Hindlimb muscle (tissue), 1 donor: ENCODE measurements at places on chromosomes 2 and 18.

DNA sequence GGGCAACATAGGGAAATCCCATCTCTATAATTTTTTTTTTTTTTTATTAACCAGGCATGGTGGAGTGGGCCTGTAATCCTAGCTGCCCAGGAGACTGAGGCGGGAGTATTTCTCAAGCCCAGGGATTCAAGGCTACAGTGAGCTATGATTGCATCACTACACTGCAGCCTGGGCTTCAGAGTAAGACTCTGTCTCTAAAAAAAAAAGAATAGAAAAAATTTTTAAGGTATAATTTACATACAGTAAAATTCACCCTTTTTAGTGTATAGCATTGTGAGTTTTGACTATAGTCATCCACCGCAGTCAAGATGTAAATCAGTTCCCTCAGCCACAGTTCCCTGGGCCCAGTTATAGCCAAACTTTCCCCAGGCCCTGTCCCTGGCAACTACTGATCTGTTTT lies 57.1 kb upstream of the MSH6 start:
- no peak for DNase-seq

DNA sequence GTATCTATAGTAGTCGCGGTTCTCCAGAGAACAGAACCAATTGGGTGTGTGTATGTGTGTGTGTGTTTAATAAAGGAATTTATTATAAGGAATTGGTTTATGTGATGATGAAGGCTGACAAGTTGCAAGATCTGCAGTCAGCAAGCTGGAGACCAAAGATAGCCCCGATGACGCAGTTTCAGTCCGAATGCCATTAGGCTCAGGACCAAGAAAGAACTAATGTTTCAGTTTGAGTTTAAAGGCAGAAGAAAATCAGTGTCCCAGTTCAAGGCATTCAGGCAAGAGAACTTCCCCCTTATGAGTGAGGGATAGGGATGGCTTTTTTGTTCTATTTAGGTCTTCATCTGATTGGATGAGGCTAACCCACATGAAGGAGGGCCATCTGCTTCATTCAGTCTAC lies 221.6 kb downstream of the HNMT start:
- DNase-seq, result no peak

- no peak for DNase-seq
Measured at GRCh38 chr2:178221556-178221955, 27.2 kb downstream of the OSBPL6 start.

DNA sequence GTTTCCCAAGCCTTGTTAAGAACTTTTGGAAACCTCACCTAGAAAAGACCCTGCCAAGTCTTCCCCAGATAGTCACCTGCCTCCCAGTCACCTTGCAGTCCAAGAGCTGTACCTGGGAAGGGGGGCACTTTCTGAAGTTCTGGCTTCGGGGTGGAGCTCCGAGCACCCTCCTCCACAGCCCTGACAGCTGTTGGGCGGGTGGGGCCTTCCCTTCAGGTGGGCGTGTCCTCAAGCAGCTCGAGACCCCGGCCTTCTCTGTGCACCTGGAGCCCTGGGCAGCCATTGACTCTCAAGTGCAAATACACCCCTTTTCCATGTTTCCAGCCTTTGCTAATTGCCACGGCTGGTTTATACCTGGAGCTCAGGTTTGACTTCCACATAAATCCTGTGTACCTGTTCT lies 37.0 kb upstream of the IGFBP5 start:
- no peak for DNase-seq

- DNase-seq, result no peak
Measured at GRCh38 chr2:66930339-66931220, 466.6 kb upstream of the ETAA1 start.

- DNase-seq, result no peak
Measured at GRCh38 chr2:20555954-20556353, 94.9 kb downstream of the HS1BP3 start.

DNA sequence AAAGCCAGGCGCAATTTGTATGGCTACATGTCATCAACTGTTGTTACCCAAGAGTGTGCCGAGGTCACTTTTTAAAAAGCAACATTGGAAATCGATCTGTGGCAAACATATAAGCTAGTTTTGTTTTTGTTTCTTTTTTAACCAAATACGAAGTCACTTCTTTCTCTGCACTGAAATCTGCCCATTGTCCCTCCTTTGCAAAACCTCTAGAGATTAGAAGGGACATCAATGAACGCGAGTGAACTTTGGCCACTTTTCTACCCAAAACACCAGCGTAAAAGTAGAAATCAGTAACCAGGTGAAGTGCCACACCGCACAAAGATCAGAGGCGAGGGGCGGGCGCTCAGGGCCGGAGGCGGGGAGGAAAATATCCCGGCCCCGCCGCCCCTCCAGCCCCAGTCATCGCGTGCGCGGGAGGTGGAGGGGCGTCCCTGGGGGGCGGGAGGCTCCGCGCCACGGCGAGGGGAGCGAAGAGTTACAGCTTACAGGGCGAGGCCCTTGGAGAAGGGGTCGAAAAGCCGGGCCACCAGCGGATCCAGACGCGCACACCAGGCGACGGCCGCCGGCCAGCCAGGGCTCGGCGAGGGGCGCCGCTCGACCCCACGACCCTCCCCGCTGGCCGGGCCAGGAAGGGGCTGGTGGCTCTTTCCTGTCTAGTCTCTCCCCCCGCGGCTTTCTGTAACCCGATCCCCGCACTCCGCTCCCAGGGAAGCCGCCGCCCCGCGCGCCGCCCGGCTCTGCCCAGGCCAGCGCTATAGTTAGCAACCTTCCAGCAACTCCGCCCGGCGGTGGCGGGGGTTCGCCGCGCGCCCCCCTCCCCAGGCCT lies 993 bp downstream of the RBMS1 start:
- peak; percentile 84 for DNase-seq

DNA sequence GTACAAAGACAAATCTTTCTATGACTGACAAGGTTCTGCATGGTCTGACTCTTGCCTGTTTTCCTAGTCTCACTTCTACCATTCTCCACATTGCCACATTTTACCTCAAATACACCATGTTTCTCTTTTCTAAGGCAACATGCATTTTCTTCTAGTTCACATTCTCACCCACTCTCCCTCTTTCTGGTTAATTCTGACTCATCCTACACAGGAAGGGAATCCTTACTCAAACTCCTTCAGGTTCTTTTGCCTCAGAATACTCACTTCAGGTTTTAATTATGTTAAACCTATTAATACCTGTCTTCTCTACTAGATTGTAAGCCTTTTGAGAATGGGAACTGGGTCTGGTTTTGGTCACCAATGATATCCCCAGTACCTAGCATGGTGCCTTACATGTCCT lies 47.2 kb downstream of the MAP2 start:
- DNase-seq, result no peak

DNA sequence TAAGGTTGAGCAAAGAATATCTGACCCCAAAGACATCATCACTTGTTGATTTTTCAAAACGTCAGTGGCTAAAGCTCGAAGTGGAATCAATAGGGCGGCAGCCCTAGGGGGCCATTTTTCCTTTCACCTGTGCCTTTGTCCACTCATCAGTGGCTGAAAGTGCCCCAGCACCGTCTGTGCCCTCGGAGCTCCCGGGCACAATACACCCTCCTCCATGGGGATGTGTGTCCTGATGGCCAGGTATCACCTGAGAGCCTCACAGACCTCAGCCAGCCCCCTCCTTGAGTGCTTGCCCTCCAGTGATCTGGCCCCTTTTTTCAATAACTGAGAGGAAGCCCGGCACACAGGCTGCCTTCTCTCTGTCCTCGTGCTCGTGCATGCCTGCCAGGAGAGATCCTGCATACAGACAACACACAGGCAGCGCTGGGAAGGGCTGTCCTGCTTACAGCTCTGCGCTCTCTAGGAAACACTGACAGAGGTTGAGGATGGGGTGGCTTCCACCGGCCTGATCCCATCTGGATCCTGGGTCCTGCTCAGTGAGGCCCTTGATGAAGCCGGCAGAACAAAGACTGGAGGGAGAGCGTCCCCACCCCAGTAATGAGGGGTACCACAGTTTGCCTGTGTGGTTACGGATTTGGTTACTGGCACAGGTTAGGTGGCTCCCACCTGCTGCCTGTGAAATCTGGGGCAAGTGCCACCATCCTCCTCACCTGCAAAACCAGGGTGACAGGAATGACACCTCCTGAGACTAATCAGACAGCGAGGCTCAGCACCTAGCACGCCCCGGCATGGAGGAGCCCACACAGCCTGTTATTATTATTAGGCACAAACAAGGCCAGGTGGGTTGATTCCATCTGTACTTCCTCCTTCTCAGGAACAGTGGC lies 197.5 kb upstream of the RAB6C start:
- no peak for DNase-seq

- peak; percentile 63 for DNase-seq
Measured at GRCh38 chr18:55587418-55588110, 428 bp downstream of the TCF4 start.

DNA sequence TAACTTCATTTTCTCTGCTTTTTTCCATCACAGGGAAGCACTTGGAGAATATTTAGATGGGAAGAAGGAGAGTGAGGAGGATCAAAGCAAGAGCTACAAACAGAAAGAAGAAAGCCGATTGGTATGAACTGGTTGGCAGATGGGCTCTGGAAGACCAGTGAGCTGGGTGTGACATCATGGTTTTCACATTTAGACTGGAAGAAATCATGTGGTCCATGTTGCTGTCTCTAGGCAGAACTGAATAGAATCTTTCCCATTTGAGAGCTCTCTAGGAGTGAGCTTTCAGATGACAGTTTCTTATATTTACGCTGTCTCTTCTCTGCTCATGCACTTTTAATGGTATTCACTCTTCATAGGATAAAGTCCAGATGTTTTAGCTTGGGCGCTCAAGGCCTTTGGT lies 12.6 kb downstream of the DRC1 start:
- DNase-seq, result no peak

GRCh38 chr18:58449464-58449863 lies 179.4 kb downstream of the ALPK2 start:
- no peak for DNase-seq

DNA sequence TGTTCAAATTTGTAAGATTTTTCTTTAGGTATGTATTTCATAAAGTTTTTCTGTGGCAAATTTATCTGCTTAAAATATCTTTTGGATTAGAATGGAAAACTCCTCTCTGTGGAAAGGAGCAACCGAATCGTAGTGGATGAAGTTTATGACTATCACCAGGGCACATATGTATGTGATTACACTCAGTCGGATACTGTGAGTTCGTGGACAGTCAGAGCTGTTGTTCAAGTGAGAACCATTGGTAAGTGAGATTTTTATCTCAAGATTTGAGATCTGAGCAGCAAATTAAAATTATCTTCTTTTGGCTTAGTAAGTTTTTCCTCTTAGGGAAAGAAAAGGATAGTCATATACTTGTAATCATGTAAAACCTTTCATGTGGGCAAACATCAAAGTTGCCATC lies 14.2 kb downstream of the IL18RAP start:
- DNase-seq, result no peak

- no peak for DNase-seq
Measured at GRCh38 chr2:1869987-1870386, 125.7 kb upstream of the PXDN start.

GRCh38 chr18:48833701-48834412 lies 116.9 kb downstream of the SMAD7 start:
- DNase-seq, result no peak

DNA sequence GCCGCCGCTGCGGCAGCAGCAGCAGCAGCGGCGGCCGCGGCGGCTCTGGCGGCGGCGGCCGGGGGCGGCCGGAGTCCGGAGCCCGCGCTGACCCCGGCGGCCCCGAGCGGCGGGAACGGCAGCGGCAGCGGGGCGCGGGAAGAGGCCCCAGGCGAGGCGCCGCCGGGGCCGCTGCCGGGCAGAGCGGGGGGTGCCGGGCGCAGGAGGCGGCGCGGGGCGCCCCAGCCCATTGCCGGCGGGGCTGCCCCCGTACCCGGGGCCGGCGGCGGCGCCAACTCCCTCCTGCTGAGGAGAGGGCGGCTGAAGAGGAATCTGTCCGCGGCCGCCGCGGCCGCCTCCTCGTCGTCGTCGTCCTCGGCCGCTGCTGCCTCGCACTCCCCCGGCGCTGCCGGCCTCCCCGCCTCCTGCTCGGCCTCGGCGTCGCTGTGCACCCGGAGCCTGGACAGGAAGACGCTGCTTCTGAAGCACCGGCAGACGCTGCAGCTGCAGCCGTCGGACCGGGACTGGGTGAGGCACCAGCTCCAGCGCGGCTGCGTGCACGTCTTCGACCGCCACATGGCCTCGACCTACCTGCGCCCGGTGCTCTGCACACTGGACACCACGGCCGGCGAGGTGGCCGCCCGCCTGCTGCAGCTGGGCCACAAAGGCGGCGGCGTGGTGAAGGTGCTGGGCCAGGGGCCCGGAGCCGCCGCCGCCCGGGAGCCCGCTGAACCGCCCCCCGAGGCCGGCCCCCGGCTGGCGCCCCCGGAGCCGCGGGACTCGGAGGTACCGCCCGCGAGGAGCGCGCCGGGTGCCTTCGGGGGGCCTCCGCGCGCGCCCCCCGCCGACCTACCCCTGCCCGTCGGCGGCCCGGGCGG lies 646 bp downstream of the PHLPP1 start:
- peak; percentile 64 for DNase-seq

- DNase-seq, result no peak
Measured at GRCh38 chr2:47782381-47782670, 619 bp upstream of the MSH6 start.

GRCh38 chr2:59458800-59459199 lies 1094.7 kb downstream of the BCL11A start:
- DNase-seq, result no peak

GRCh38 chr2:234401426-234401825 lies 95.5 kb downstream of the ARL4C start:
- peak; percentile 58 for DNase-seq

- no peak for DNase-seq
Measured at GRCh38 chr18:46759890-46760289, 3.0 kb upstream of the ST8SIA5 start.

DNA sequence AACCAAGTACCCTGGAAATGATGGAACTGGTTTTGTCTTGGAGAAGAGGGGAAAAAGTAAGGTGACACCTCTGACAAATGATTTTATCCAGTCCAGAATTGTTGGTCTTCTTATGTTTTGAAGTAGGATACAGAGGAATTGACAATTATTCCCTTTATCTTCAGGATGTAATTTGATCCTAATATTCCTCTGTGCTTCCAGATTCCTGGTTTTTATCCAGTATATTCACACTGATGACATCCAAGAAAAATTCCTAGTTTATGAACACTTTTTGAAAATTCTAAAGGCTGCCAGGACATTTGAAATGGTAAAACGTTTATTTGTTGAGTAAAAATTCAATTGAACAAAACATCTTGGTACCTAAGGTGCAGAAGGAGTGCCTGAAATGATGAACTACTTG lies 22.2 kb upstream of the ETAA1 start:
- no peak for DNase-seq

DNA sequence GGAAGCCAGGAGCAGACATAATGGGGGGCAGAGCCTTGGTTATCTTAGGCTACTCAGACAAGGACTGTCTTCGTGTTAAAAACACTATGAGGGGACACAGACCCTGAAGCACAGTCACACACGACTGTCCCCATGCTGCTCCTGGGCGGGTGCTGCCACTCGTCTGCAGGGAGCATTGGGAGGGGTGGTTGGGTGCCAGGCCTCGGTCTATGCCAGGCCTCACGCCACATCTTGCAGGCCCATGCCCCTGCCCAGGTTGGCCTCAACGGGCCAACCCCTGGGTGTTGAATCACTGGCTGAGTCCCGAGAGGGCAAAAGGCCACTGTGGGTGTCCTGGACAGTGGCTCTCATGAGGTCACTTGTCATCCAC lies 97.9 kb downstream of the USP40 start:
- no peak for DNase-seq
